ENCODE measurements at places on chromosomes 2 and 18.

DNA sequence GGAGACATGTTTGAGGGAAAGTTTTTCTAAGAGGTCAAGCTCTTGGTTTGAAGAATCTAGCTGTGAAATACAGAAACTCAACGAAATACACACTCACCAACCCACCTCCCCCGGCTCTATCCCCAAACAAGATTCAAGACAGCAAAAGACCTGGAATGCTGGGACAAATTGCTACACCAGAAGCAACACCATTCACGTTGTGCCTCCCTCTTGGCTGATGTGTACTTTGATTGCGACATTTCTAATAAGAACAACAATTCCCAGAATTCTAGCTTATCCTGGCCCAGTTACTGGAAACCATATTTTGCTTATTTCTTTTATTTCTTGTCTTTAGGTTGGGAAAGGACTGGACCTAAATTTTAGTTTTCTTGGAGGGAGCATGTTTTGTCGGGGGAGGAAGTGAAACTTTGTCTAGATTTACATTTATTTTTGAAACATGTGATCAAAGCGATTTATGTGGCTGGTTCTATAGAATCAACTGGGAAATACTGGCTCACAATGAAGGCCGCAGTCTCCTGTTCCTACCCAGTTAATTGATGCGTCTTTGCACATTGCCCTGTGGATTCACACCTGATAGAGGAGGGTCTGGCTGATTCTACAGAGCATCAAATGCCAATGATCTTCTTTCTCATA, 29.6 kb upstream of the LPIN1 start:
- DNase-seq = no peak

DNA sequence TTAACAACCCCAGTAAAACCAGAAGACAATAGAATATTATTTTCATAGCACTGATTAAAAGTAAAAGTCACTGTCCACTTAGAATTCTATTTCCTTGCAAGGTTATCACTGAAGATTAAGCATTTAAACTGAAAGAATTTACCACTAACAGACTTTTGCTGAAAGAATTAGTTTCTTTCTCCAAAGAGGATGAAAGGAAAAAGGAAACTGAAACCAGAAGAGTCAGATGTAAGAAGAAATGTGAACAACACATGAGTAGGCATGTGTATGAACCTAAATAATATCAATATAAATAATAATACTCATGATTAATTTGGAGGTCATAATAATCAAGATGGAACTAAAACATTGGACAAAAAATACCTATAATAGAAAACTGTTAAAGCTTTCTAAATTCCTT, 82.4 kb upstream of the KLHL29 start:
- DNase-seq = no peak

DNA sequence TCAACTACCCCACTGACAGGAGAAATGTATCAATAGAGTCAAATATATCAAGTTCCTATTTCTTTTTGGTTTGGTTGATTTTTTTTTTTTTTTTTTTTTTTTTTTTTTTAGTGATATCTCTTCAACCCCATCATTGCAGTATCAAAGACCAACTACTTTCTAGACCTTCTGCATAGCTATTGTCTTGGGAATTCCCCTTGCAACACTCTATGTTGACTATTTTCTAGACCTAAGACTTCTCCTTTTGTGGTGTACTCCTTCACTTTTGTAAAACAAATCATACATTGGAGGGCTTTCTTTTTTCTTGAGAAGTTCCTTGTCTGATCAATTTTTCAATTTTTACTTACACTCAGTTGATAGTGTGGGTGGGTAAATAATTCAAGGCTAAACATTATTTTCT, 46.5 kb upstream of the NR4A2 start:
- DNase-seq = no peak

DNA sequence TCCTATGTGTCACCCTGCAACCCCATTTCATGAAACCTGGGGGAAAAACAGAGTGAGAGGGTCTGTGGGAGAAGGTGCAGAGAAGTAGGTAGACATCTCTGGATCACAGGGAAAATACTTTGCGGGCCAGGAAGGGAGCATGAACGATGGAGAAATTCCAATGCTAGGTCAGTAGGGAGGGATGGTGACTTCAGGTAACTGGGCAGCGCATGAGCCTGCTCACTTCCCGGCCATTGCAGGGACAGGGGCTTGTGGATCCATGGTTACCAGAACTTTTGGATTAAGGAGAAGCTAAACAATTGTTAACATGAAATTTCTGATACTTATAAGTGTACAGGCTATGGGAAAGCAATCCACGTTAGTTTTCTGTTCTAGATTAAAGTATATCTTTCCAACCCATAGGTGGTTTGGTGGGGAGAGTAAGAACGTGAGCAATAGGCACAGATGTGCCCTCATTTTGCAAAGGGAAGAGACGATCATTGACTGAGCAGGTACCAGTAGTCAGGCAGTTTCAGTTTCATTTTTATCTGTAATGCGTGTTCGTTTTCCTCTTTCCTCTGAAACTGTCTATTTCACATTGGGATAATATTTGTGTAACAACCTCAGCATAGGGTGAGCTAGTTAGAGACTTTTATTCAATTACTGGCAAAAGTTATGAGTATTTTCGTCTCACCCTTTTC, 65.0 kb downstream of the NYAP2 start:
- DNase-seq = no peak

GRCh38 chr18:49562481-49563129, 748 bp downstream of the LIPG start:
- DNase-seq = no peak

GRCh38 chr2:120042359-120042758, 29.5 kb downstream of the EPB41L5 start:
- no peak for DNase-seq

DNA sequence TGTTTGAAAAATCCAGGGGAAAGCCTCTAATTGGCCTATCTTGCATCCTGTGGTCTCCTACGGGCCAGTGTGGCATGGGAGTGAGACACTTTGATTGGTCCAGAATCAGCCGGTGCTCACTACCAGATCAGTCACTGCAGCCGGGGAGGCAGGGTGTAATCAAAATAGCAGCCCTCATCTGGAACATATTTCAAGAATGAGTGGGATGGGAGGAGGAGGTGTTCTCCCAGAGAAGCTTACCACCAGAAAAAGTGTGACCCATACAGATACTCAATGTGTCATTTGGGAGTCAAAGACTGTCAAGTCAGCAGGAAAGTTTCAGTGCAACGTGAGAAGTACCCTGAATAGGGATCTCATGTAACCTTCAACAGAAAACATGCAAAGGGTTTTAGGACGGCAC, 393.9 kb upstream of the SLC14A2 start:
- DNase-seq = no peak

DNA sequence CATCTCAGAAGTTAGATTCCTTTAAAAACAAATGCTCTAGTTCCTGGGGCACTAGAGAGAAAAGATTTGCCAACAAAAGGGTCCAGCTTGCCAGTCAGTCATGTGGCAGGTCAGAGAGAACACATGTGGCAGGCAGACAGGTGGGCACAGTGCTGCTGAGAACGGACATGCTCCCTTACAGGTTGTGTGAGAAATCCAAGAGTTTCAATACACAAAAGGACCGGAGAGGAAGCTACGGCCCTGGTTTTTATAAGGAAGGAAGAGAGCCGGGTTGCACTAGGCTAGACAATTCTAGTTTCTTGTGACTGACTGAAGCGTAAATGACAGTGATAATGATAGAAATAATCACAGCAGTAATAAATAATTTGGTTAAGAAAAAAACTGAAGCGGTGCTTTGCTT, 18.3 kb downstream of the CDC42EP3 start:
- DNase-seq = no peak

- DNase-seq = peak; percentile 63
Observed at GRCh38 chr2:20224716-20225293, at the start of gene SDC1. TSS of gene SDC1 (minus strand) at chr2:20225130. CDS start at chr2:20224867, 263 bp downstream.

DNA sequence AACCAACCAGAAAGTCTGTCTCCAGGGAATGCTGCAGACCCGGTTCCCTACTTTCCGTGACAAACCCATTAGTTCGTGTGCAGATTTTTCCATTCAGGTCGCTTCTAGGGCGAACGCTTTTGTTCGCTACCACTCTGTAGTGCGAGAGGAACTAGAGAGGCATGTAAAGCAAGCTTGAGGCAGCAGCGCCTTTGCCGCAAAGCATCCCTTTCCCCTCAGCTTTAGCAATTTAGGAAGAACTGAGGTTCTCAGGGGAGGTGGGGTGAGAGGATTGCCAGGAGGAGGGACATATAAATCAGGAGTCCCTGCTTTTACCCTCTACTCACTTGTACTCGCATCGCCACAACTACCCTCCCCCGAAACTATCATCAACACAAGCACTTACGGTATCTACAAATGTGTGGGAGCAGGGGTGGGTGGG, 748 bp upstream of the ZNF804A start:
- DNase-seq = peak; percentile 71

DNA sequence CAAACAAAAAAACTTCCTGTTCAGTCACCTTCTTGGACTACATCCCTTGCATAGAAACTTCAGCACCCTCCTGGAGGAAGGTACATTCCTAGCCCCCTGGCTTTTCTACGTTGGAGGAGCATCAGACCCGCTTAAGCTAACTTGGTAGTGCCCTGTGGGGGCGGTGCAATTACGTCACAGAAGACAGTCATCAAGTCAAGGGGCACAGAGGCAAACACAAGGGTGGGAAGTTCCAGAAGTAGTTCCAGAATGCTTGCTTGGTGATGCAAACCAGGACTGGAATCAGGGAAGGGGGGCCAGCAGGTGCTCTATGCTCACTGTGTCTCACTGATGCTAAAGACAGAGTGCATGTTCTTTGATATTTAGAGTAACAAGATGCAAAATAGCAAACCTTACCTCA, 15.2 kb upstream of the AGFG1 start:
- DNase-seq = no peak

- DNase-seq = peak; percentile 63
Observed at GRCh38 chr2:27118525-27119329, at the start of gene CGREF1. TSS of gene CGREF1 (minus strand) at chr2:27119128. CDS start at chr2:27104366, 14,762 bp downstream.

- no peak for DNase-seq
Observed at GRCh38 chr2:24919506-24920097, 435 bp downstream of the ADCY3 start.

Measured in NCI-H82 (cell line).